ENCODE measurements at places on chromosomes 2 and 18.
A peak's percentile ranks its signal among the peaks of the same experiment; 100 is the strongest.

DNA sequence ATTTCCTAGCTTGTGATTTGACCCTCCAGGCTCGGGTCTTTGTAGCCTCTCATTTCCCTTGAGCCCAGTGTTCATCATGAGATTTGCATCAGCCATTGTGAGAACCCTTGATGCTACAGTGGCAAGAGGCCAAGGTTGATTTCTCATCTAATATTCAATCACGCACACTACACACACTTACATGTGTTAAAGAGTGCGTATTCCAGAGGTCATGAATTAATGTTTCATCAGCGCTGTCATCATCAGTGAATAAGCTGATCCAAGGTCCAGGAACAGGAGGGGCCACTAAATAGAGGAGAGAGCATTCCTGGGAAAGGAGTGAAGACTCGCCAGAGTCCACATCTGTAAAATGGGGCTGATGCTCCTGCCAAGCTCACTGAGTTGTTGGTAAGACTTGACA, 276.1 kb upstream of the SIX2 start:
- DNase-seq = no peak

DNA sequence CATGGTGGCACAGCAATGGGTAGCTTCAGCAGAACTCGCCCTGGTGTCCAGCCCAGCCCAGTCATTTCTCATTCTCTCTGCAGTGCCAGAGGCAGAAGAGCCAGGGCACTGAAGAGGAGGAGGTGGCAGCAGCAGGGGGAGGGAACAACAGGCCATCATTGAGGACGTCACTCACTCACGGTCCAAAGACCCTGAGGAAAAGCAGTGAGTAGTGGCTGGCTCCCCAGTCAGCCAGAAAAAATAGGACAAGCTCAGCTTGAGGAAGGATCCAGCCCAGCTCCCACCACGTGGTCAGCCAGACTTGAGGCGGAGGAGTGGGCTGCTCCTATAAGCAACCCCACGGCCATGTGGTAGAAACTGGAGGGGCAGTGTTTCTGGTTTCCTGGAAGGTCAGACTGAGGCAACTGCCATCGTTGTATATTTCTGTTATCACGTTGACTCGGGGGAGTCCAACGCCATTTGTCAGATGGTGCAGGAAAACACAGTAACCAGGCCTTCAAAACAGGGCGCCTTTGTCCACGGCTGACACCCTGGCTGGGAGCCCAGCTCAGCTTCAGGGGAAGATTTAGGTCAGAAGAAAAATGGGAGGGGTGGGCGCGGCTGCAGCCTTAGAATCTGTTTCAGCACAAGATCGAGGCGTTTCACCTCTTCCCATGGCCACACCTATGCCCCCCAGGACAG, 19.0 kb upstream of the TMEM247 start:
- no peak for DNase-seq

DNA sequence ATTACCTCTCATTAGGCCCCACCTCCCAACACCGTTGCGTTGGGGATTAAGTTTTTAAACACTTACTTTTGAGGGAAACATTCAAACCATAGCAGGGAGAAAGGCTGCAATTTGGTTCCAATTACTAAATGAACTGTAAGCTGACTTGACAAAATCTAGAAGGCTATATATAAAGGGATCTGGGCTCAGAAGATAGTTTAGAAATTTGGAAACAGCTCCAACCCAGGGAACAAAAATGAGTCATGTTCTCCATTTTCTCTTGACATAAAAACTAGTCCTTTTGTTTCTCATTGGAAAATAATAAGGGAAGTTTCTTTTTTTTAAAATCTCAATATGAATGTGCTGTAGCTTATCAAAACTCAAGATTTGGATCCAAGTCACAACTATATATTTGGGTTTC, 17.5 kb downstream of the MOGAT1 start:
- no peak for DNase-seq

- no peak for DNase-seq
Observed at GRCh38 chr2:62654876-62655359, 50.6 kb upstream of the EHBP1 start.

GRCh38 chr2:217262911-217263310, 403.0 kb upstream of the TNP1 start:
- no peak for DNase-seq

GRCh38 chr2:101625387-101625786, 72.1 kb upstream of the MAP4K4 start:
- DNase-seq = no peak

DNA sequence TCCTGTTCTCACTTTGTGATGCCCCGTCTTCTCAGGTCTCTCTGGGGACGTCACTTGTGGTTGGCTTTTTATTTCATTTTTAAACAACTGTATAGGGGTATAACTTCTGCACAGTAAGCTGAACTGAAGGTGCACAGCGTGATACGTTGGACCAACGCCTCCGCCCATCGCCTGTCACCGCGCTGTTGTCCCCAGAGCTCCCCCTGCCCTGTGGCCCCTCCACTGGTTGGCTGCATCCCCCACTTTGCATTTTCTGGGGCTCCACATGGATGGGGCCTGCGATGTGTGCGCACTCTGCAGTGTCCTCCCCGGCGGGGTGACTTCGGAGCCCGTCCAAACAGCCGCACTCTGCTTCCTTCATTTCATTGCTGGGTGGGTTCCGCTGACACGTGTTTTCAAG, 14.3 kb downstream of the GPR35 start:
- no peak for DNase-seq

GRCh38 chr18:14936313-14936712, 188.3 kb downstream of the ANKRD30B start:
- no peak for DNase-seq

DNA sequence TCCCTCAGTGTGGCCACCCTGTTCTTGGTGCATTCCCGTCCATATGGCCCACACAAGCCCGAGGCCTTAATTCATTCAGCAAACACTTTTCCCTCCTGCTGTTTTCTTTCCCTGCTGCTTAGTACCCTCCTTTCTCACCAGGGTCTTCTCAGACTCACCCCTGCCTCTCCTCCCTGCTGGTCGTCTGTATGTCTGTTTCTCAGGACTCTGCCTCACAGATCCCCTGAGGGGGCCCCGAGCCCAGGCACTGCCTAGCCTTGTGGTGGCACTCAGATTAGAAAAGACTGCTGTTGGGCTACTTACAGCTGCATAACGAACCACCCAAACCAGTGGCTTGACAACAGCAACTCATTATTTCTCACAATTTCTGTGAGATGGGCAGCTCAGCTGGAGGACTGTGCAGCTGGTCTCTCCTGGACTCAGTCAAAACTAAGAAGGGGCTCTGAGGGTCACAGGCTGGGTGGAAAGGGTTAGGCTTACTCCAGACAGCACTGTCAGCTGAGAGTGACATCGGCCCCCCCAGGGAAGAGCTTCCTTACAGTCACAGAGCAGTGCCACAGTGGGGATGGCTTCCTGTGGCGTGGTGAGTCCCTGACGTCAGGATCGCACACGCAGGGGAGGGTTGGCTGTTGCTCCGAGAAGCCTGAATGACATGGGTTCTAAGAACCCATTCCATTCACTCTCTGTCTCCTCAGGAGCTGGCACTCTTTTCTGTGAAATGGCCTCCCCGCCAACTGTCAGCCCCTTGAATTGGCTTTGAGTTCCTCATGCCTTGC, 139.0 kb downstream of the UXS1 start:
- DNase-seq = peak; percentile 61

GRCh38 chr2:139359818-139360217, 579.6 kb upstream of the NXPH2 start:
- DNase-seq = no peak

GRCh38 chr18:66990909-66991308, 387.0 kb upstream of the CDH19 start:
- no peak for DNase-seq

GRCh38 chr2:45279356-45279755, 270.1 kb upstream of the SIX2 start:
- no peak for DNase-seq

- no peak for DNase-seq
Observed at GRCh38 chr2:128040166-128040771, 12.4 kb upstream of the SAP130 start.

DNA sequence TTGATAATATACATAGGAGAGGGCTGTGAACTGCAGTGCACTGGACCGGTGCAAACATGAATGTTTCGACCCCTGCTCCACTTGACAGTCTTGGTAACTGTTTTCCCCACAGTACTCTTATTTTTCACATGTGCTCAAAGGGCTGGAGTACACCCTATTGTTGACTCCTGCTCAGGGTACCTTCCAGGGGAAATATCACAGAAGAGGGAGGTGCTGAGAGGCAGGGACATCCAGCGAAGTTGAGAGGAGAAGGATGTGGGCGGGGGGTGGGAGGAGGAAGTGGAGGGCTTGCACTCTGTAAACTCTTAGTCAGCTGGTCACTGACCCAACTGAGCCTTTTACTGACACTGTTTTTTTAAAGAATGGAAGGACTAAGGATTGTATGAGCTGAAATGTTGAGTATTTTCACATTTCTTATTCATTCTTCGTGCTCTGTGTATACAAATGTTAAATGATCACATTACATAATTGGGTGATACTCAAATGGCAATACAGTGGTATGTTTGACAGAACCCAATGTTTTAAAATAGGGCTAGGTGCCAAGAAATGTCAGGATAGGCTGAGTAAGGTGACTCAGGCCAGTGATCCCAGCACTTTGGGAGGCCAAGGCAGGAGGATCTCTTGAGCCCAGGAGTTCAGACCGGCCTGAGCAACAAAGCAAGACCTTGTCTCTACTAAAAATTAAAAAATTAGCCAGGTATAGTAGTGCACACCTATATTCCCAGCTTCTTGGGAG, 10.0 kb downstream of the INPP4A start:
- peak; percentile 54 for DNase-seq

GRCh38 chr2:123153041-123153440, 872.0 kb upstream of the CNTNAP5 start:
- DNase-seq = no peak

DNA sequence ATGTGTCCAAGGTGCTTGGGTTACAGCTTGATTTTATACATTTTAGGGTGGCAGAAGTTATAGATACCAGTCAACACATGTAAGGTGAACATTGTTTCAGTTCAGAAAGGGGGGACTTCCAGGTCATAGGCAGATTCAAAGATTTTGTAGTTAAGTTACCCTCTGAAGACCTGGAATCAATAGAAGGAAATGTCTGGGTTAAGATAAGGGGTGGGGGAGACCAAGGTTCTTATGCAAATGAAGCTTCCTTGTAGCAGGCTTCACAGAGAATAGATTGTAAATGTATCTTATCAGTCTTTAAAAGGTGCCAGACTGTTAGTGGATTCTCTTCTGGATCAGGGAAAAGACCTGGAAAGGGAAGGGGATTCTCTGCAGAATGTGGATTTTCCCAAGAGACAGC, 42.4 kb downstream of the BMPR2 start:
- DNase-seq = no peak

DNA sequence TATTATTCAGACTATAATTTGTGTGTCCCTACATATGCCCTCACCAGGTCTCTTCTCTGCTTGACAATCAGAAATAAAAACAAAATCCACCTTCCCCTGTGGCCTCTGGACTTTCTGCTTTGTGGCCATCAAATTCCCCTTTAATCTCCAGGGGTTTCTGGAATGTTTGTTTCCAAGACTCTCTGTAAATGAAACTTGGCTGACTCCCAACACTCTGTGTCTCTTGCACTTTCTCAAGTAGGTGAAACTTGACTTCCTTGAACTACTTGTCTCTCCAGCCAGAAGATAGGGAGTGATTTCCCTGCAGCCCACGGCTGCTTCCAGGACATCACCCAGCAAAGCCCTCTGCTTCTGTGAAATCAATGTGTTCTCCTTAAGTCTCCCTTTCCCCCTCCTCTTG, 54.1 kb upstream of the AQP4 start:
- no peak for DNase-seq

DNA sequence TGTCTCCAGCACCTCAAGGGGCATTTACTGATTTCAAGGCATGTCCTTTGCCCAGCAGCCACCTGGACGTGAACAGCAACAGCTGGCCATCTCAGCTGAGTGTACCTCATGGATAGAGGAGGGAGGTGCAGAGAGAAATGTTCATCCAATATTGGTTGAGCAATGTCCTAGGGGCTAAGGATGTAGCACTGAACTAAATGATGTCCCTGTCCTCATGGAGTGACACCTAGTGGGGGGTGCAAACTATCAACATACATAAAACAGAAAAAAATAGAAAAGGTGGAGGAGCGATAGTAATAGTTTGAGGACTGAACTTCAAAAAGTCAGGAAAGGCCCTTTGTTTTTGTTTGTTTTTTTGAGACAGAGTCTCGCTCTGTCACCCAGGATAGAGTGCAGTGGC, 4.8 kb upstream of the UGGT1 start:
- DNase-seq = no peak

DNA sequence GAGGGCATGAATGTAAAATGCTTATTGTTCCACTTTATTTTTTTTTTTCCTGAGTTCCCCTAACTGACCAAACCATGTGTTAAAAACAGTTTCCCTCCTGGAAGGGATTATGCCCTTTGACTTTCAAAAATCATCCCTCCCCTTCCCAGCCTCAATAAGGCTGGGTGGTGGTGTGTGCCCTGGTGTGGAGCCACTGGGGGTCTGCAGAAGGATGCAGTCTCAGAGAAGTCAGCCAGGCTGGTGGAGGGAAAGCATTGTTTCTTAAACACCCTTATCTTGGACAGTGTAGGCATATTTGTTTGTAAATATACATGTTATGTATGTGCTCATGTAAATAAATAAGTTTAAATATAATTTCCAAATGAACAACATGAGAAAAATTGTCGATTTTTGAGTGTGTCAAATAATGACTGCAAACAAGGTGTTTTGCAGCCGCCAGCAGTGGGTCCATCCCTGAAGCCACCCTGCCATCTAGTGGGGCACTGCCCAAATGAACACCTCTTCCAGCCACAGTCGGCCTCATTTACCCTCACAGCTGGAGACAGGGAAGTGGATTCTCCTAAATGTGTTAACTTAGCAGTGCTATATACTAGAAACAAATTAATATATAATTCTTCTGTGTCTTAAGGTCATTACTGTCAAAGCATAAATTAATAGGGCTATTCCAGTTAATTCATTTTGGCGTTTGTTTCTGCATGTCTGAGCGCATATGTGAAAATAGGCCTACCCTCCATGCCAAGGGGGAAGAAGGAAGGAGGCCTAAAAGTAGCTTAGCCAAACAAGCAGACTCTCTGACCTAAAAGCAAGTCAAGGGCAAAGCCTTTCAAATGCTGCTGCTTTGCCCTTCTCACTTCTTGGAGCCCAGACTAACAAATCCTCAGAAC, 209.6 kb upstream of the PIK3C3 start:
- DNase-seq = no peak

DNA sequence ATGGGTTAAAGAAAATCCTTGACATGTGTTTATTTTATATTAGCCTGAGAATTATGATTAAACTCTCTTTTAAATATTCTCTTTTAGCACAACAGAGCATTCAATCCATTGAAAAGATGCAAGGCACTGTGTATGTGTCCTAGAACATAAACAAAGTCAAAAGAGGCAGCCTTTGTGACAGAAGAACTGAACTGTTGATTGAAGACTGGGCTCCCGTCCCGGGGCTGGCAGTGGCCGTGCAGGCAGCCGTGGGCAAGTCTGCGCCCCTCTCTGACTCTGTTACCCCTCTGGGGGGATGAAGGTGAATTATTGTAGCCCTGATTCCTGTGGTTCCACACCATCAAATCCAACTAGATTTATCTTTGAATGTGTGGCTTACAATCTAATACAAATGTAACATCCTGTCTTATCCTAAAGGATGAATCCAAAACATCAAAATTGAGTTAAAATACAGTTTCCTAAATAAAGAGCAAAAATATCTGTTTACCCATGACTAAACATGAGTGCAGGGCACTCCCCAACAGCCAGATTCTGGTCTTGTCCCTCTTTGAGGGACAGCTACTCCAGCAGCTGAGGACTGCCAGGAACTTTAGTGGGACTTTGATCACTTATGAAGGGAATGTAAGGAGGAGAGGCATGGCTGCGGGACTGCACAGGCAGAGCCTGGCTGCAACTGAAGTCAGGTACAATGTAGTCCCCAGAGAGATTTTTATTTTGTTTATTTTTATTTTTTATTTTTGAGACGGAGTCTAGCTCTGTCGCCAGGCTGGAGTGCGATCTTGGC, 37.3 kb upstream of the SH3BP4 start:
- DNase-seq = no peak

GRCh38 chr2:181642086-181642485, 14.8 kb downstream of the CERKL start:
- no peak for DNase-seq
